ENCODE measurements at places on chromosomes 5 and 9. TPM values are rescaled to one million over a fixed set of nuclear protein-coding genes. Genes with fewer than 3 reads are reported as not detected.

Gene EIF4E1B
- not detected for total RNA-seq

Gene IFNA13
- total RNA-seq = not detected

Gene ZNF366
- total RNA-seq = not detected

Gene FOXD4L3
- total RNA-seq = 0.08 TPM

Gene RAB3C
- total RNA-seq = not detected

Gene PRR7
- total RNA-seq = 41.0 TPM

Gene GKAP1
- total RNA-seq = 5.4 TPM
